Chondrocyte (in vitro differentiated cells): ENCODE measurements at places on chromosomes 12 and 14. TPM values are rescaled to one million over a fixed set of nuclear protein-coding genes. Genes with fewer than 3 reads are reported as not detected.

DNA sequence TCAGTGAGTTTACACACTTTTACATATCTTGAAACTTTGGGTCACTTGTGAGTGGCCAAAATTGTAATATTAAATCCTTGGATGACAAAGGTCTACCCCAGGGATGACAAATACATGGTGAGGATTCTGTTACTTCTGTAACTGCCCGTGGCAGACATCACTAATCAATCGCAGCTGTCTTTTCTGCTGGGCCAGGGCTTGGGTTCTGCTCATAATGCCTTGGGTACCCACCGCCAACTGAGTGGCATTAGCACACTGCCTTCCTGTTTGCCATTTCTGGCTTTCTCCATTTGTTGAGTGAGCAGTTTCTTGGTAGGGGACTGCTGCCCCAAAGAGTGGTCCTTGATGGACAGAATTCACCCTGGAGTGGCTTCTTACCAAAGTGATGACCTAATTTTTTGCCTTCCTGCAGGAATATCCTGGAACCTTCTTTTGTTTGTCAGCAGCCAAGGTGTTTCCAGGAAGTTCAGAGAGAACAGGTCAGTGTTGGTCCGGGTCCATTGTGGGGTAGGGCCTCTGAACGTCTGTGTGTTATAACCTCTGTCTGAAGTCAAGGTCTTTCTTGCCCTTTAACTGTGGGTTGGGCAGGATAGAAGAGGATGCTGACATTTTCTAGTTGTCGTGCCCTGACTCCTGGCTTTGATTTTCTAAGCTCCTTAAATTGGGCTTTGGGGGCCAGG lies 6.2 kb downstream of the TSPAN9 start:
- DNase-seq = no peak

FAM90A1 gene
- total RNA-seq = not detected in 3 replicates

DNA sequence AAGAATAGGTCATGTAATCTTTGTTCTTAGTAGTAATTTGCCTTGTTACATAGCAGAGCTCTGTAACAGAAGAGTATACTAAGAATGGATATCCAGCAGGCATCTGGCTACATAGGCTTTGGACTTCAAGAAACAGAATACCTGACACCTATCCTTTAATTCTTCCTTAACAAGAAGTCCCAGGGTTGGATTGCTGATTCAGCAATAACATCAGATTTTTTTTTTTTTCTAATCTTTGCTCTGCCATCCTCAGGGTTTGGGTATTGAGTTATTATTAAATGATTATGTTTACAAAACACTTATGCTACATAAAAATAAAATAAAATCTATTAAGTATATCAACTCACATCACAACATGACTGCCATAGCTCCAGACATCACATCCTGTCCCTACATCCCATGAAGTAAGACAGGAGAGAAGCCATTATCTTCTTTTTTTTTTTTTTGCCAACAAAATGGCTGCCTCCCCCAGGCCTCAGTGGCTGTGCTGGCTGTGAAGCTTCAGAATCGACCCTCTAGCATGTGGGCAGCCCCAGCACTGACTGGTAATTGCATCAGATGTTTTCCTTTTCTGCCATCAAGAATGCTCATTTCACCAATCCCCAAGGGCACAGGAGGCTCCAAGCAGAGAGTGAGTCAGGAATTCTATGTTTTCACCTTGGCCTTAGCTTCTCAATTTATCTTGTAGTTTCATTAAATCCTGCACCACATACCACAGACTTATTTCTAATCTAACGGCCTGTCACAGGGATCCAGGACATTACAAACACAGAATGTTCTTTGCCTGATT lies 186.2 kb downstream of the DICER1 start:
- no peak for DNase-seq

DNA sequence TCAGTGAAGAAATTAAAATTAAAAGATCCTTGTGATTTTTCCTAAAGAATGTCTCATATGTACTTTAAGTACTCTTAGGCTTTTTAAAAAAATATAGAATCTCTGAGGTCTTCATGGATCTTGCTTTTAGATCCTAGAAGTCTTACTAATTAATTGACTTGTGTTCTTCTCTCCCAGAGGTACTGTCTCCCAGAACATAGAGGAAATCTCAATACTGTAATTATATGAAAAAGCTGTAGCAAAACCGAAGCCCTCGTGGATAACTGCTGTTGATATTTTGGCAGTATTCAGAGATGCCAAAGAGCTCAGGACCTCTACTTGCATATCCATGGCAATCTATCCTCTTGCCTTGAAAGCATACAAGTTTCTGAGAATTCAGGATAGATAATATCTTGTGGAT lies at the start of gene OR9K2:
Gene OR9K2 (plus strand): TSS at position 301 of the 400 bp plus-strand sequence. CDS start 3,429 bp downstream, outside the sequence.
- no peak for DNase-seq

DNA sequence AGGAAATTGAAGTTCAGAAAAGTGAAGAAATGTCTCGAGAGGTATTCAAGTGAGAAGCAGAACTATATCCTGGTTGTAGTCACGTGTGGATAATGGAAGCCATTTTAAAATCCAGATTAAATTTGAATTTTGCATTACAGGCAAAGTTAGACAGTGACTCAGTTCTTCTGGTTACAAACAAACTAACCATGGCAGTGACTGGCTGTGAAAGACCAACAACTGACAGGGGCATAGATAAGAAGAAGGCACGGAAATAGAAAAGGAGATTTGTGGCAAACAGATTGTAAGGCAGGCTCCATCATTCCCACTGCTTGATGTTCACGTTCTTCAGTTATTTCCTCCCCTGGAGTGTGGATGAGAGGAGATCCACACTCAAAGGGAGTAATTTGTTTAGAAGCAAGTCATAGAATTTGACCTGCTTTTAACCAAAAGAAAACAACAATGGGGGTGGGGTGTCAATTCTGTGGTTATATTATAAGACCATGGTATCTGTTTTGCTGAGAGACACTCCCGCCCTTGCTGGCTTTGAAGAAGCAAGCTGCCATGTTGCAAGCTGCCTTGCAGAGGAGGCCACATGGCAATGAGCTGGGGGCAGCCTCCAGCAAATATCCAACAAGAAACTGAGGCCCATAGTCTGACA lies 795.3 kb downstream of the VRK1 start:
- no peak for DNase-seq

ZNF839 gene
- 8.2 to 11.4 TPM (median 8.2 TPM) in 3 replicates for total RNA-seq

SYCP3 gene
- 0.05 TPM in 1 of 3 replicates, not detected in the others for total RNA-seq

GRCh38 chr12:98352218-98352811 lies 163.1 kb upstream of the TMPO start:
- no peak for DNase-seq

DNA sequence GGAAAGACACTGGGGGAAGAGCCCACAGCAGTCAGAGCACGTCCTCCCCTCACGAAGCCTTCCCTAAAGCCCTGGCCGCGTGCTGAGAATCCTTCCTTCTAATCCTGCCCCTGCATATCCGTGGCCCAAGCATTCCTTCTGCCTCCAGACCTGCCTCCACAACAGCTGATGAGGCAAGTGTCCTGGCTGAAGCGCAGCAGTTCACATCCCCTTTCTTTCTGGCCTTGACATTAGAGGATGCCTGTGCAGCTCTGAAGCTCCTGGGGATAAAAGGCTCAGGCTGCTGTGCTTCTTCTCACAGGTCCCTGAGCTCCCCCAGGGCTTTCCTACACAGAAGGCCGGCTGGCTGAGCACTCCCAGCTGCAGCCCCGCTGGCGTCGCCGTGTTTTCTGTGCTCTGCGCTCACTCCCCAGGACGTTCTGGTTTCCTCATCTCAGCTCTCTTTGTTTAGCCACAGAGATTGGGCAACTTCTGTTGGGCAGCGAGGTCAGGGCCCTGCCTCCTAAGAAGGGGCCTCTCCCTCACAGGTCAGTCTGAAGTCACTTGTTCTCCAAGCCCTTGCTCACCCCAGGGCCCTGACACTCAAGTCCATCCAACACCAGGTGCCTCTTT lies 45.8 kb downstream of the NINJ2 start:
- no peak for DNase-seq

DNA sequence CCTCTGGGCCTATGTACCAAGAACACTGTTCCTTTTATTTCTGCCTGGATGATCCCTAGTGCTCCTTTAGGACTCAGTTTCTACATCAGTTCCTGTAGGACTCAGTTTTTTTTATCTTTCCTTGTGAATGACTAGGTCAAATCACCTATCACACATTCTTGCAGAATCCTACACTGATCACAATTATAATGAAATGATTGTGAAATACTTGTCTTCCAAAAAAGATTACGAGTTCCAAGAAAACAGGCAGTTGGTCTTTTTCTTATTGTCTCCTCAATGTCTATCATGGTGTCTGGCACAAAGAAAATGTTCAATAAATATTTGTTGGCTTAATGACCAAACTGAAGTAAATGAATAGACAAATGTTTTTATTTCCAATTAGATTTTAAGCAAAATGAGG lies 95.5 kb upstream of the GARIN6 start:
- no peak for DNase-seq

- DNase-seq = no peak
Observed at GRCh38 chr14:36988989-36989388, 183.4 kb downstream of the SLC25A21 start.

DNA sequence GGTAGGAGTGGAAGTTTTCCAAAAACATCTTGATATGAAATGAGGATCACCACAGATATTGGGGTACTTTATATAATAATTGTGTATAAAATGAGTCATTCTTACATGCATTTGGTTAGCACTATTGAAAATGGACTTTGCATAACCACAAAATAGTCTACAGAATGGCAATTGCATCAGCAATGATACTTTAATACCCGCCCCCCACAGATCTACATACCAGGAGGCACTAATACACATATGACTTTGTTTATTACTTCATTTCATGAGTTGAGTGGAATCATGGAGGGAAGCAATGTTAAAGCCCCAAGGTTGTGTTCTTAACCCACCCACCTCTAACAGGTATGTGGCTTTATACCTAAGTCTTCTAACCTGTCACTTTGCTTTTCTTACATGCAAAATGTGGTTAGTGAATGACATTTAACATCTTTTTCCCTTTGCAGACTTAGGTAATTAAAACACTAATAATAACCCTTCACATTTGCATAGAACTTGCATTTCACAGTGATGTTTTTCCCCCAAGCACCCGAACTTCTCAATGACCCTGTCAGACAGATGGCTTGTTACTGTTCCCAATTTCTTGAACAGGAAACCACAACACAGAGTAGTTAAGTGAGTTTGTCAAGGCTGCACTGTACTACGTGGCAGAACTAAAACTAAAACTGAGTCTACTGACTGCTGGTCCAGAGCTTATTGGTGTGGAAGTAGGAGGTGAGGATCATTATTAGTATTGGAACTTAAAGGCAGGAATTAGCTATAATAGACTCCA lies 101.9 kb downstream of the NPAS3 start:
- no peak for DNase-seq

DNA sequence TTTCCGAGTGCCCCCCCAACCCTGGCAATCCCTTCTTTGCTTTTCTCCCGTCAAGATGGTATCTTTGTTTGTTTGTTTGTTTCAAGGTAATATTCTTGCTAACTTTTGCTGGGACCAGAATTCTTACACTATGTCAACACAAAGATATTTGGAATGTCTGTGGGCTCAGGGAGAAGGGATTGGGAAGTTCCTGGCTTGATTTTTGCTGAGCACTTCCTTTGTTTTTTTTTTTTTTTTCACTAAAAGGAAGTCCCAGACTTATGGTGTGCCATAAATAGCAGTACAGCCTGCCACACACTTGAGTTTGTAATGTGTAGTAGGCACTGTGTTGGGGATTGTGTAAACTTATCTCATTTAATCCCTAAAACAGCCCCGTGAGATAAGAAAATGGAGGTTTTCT lies 11.2 kb upstream of the RNU6-7 start:
- no peak for DNase-seq

PCNX1 gene
- 54.3 to 69.5 TPM (median 62.4 TPM) in 3 replicates for total RNA-seq

GRCh38 chr12:131355361-131356245 lies 355.3 kb upstream of the SFSWAP start:
- no peak for DNase-seq

DNA sequence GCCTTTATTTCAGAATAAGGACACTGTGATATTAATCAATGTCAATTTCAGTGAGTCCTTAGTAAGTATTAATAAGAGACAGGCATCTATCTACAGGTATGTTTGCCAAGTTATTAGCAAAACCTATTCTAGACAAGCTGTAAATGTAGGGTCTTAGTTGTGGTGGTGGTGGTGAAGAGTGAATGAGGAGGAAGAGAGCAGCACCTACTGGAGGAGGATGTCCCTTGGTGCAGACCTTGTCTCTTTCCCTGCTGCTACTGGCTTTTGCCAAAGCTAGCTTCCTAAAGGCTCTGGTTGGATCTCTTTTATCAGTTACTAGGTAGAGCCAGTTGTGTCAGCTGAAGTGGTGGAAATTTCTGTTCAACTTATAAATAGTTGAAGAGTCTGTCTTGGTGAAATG lies 304.8 kb upstream of the ATP2B1 start:
- no peak for DNase-seq

CLEC4E gene
- 0.90 TPM in 1 of 3 replicates, not detected in the others for total RNA-seq

TAS2R13 gene
- total RNA-seq = 0.49 to 2.5 TPM (median 0.85 TPM) in 3 replicates

DNA sequence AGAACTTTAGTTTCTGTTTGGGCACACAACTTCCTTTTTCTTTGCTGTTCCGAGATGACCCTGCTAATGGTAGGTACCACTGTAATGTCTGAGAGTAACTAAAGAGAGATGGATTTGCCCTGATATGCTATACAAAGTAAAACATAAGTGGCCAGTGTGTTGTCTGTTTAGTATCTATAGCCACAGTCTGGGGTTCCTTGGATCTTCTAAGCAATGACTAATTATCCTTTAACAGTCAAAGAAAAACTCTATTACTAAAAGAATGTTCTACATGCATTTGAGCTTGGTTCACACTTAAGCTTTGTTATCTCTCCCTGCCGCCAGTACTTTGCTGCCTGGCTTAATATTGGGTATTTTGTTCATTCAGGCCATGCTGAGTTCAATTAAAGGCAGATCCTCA lies 1051.9 kb upstream of the FLRT2 start:
- DNase-seq = no peak

- no peak for DNase-seq
Observed at GRCh38 chr12:124388679-124389137, 93.8 kb downstream of the RFLNA start.

DNA sequence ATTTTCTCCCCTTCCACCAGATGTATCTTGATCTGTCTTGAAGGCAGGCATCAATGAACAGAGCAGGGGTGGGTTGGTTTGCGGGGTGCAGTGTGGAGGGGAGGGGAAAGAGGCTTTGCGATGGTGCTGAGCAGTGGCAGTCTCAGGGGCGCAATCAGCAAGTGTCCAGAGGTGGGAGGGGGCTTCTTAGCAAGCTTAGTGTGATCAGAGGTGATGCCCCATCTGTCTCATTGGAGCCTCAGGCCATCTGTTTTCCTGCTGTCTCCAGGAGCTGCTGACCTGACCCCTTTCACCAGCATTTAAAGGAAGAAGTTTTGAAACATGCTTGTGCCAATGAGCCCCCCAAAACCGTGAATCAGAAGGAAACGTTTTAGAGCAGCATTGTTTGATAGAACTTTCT lies 187.7 kb upstream of the LHX5 start:
- no peak for DNase-seq
